ENCODE measurements at places on chromosomes 1 and 21.

DNA sequence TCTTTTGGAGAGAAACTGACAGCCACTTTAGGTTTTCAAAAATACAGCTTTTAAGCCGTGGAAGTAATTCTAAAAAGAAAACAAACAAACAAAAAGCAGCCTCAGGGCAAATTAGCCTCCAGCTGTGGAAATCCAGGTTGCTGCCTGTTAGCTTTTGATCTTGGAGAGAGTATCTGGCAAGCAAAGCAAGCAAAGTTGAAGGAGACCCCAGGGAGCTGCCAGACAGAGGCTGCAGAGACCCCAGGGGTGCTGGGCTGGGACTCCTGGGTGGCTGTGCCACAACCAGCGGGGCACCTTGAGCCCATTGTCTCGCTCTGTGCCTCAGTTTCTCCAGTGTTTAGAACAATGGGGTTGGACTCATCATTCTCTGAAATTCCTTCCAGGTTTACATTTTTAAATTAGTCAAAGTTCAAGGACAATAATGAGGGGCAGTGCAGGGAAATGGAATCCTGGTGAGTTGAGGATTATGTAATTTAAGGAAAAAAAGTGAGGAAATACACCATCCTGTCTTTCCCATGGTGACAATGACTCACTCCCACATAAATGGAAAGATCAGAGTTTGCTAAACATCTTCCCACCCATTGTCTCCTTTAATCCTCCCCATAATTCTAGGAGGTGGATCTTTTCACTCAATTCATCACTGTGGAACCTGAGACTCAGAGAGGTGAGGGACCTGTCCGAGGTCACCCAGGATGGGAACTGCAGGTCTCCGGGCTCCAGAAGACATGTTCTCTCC lies 480.5 kb downstream of the MATN1 start:
- DNase-seq: no peak

DNA sequence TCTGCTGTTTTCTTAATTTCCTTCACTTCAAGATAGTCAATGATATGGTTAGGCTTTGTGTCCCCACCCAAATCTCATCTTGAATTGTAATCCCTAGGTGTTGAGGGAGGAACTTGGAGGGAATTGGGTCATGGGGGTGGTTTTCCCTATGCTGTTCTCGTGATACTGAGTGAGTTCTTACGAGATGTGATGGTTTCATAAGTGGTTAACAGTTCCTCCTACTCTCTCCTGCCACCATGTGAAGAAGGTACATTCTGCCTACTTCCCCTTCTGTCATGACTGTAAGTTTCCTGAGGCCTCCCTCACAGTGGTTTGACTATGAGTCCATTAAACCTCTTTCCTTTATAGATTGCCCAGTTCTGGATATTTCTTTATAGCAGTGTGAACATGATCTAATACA lies 74.0 kb upstream of the SAMSN1 start:
- no peak for DNase-seq

GRCh38 chr1:196527919-196528318 lies 80.3 kb downstream of the KCNT2 start:
- DNase-seq: no peak

DNA sequence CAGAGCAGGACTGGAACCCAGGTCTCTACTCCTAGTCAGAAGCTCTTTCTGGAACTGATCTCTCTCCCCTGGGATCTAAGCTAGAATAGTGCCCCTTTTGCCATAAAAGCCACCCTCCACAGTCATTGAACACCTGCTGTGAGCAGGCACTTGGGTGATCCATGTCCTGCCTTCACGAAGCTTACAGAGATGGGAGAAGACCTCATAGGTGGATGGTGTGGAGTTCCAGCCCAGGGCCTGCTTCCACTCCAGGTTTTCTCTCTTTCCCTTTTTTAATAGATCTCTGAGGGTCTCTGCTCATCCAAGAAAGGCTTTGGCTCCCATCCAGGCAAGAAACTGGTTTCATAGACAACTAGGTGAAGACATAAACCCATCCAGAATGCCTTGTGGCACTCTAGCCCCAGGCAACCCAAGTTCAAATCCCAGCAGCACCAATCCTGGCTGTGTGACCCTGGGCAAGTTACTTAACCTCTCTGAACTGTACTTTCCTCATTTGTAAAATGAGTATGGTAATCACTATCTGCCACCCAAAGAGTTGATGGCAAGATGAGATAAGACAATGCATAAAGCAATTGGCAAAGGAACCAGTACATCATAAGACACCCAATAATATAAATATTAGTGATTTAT lies 46.4 kb upstream of the TMEM51 start:
- no peak for DNase-seq

DNA sequence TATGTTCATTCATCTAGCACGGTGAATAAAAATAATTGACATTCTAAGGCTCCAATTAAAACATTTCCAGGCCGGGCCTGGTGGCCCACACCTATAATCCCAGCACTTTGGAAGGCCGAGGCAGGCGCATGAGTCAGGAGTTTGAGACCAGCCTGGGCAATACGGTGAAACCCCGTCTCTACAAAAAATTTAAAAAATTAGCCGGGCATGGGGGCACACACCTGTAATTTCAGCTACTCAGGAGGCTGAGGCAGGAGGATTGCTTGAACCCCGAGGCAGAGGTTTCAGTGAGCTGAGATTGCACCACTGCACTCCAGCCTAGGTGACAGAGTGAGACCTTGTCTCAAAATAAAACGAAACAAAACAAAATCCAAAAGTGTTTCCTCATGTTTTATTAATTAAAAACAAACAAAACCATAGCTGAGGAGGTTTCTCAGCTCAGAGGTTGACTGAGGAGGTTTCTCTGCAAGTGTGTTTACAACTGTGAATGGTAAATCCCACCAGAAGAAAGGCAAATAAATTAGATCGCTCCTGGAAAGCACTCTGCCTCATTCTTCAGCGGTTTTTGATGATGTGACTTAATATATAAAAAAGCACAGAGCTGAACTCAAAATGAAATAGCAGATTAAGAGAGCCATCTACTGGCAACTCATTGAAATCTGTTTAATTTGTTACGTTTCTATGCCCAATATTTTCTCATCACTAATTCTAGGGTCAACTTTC lies 37.7 kb upstream of the ATG4C start:
- no peak for DNase-seq
